ENCODE measurements at places on chromosomes 2 and 18. TPM values are rescaled to one million over a fixed set of nuclear protein-coding genes. Genes with fewer than 3 reads are reported as not detected.

- DNase-seq, result peak; percentile 33
Measured at GRCh38 chr2:15890936-15891905, 49.1 kb upstream of the MYCN start.

DNA sequence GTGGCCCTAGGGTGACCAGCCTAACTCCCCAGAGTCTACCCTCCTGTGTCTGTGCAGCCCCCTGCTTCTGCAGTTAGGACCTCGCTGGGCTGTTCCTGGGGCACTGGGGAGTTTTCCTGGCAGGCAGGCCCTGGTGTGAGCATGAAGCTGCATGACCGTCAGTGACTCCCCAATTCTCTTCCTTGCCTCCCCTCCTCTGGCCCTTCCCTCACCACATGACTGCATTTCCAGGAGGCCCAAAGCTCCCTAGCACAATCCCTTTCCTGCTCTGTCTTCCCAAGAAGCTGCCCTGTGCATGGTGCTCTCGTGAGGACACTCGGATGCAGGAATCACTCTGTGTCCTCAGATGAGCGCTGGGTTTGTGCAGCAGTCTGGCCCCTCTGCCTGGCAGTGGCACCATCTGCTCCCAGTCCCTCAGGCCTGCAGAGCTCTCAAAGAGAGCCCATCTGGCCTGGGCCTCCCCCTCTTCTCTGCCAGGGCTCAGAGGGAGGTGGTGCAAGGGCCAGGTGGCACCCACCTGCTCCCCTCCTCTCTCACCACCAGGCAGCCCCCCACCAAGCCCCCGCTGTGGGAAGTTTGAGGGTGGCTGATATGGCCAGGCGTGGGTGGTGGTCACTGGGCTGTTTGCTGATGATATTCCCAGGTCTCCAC is 125.6 kb upstream of the HS6ST1 start:
- DNase-seq, result no peak

DNA sequence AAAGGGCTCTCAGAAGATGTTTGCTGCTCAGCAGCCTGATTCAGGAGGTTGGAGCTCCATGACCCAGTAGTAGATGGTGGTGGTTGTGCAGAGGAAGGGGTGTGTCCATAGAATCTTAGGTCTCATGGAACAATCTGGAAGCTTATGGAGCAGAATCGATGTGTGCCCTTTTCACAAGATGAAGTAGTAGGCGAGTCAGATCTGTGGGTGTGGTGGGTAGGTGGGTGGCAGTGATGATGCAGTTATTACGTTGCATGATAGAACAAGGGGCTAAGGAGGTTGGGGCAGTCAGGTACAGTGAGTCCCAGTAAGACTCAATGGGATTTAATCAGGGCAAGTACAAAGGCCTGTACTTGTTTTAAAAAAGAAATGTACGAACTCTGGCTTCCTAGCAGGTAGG is 9.1 kb downstream of the TET3 start:
- no peak for DNase-seq

GRCh38 chr18:30404422-30404821 is 638.1 kb downstream of the DSC3 start:
- DNase-seq, result no peak

GRCh38 chr18:63775166-63775730 is at the start of gene SERPINB7:
SERPINB7 (plus strand) TSS chr18:63775418; CDS start chr18:63782373, 6,955 bp downstream.
- DNase-seq, result no peak

GRCh38 chr18:30358555-30358954 is 684.0 kb downstream of the DSC3 start:
- DNase-seq, result no peak

Gene TTN
- total RNA-seq, result 1.7 TPM

Gene GPR35
- 0.13 TPM for total RNA-seq

Gene FAM237A
- total RNA-seq, result not detected
